Fibroblast of mammary gland (primary cell): ENCODE measurements at places on chromosomes 5 and 9.

DNA sequence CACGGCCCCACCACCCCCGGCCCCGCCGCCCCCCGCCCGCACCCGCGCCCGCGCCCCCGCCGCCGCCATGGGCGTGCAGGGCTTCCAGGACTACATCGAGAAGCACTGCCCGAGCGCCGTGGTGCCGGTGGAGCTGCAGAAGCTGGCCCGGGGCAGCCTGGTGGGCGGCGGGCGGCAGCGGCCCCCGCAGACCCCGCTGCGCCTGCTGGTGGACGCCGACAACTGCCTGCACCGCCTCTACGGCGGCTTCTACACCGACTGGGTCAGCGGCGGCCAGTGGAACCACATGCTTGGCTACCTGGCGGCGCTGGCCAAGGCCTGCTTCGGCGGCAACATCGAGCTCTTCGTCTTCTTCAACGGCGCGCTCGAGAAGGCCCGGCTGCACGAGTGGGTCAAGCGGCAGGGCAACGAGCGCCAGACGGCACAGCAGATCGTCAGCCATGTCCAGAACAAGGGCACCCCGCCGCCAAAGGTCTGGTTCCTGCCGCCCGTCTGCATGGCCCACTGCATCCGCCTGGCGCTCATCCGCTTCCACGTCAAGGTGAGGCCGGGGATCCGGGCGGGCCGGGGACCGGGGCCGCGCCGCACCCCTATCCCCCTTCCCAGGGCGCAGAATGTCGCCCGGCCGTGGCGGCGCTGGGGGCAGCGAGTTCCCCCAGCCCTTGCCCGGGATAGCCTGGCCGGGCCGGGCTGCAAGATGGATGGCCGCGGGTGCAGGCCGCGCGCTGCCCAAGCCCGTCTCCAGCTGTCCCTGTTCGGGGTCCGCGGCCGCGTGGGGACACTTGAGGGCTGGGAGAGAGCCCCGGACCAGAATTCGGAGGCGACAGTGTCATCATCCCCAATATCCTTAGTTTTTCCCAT, 594 bp downstream of the FAM120A start:
- no peak for DNase-seq

DNA sequence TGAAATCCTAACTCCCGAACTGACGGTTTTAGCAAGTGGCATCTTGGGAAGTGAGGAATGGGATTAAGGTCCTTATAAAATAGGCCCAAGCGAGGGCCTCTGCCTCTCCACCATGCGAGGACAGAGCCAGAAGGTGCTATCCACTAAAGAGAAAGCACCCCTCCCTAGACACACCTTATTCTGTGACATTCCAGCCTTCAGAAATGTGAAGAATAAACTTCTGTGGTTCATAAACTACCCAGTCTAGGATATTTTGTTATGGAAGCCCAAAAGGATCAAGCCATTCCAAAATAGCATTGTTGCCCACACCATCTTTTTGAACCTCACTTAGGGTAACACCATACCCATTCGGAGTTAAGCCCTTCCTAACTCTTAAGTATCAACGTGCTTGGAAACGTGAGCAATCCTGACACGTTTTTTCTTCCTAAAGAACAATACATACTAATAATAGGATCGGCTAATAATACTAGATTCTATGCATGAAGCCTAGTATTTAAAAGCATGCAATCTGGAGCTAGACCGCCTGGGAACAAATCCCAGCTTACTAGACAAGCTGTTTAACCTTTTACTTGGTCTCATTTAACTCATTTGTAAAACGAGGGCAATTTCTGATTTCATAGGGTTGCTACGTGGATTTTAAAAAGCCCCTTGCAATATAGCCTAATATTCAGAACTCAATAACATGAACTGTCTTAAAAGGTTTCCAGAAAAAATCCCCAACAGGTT, 1.1 kb upstream of the SMC2 start:
- DNase-seq, result peak; percentile 30

GRCh38 chr9:86321373-86321772, 32.8 kb downstream of the TUT7 start:
- DNase-seq, result peak; percentile 83

DNA sequence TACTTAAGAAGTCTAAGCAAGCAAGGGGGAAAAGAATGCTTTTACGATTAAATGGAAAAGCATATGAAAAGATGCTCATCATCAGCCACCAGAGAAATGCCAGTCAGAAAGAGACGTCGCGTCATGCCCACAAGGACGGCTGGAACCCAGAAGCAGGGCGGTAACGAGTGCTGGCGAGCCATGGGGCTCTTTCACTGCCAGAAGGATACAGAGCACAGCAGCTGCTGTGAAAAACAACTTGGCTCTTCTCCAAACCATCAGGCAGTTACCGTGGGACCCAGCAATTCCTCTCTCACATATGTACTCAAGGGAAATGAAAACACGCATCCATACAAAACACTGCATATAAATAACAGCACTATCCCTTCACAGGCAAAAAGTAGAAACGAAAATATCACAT, 95.5 kb downstream of the CAMSAP1 start:
- no peak for DNase-seq

DNA sequence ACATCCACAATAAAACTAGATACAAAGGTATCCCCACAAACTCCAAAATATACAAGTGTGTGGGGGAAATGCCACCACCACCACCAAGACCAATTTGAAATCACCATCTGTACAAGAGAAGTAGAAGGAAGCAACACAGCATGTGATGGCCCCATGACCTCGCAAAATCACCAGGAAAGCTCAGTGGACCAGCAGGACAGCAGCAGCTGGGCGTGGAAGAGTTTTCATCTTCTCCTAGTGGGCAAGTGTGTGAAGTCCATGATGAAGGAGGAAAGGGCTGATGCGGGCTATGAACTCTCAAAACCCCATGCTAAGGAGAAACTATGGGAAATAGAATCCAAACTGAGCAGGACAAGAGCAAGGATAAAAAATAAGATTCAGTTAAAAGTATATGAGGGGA, 58.1 kb downstream of the GOLPH3 start:
- DNase-seq, result no peak

DNA sequence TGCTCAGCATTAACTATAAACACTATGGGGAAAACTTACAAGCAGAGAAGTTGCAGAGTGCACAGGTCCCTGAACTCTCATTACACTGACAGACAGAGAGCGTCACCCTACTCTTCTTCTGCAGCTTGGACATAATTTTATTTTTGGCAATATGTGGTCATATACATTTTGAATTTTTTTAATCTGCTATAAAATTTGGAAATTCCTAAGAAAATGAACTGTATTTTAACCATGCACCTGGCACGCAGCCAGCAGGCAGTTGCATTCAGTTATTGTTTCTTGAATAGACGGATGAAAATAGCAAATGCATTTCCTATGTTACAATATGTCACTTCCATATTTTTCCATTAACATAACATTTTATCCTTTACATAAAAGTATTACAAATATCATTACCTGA, 100.2 kb downstream of the SLC25A46 start:
- no peak for DNase-seq

DNA sequence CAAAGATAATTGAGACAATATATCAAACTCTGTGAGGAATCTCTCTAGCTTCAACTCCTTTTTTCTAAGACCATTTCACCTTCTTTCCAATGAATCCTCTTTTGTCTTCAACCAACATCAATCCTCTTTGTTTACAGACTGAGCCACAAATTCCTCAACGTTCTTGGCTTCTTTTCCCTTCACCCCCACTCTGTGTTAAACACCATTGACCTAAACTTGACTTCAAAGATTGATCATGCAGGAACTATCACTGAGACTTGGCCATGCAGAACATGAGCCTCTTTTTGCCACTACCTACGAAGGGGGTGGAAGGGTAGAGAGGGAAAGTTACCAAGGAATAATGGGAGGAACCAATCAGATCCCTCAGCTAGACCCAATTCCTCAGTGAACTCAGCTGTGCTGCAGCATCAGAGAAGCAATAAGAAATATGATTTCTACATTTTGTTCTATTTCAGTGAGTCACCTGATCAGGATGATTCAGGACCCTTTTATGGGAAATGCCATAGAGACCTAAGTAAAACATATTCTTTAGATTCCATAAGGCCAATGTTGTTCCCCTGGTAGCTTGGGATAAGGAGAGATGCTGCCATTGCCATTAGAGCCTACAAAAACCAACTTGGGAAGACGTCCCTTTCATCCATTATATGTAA, 187.7 kb upstream of the RGMB start:
- peak; percentile 38 for DNase-seq

GRCh38 chr9:105859428-105860091, 165.2 kb downstream of the TMEM38B start:
- DNase-seq, result no peak

DNA sequence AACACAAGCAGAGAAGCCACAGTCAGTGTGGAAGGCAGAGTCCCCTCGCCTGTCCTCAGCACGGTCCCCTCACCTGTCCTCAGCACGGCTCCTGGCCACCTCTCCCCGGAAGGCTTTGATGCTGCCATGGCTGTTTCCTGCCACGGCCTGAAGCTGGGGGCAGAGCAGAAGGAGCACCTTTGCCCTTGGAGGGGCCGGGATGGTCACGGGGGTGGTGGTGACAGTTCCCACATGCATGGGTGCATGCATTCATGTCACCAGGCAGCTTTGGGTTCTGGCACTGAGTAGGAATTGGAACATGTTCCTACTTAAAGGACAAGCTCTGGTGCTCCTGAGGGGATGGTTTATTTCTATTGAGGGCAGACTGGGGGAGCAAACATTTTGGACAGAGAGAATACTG, 57.8 kb upstream of the PHYKPL start:
- no peak for DNase-seq

GRCh38 chr5:17360879-17361278, 137.2 kb upstream of the TAF11L2 start:
- no peak for DNase-seq

DNA sequence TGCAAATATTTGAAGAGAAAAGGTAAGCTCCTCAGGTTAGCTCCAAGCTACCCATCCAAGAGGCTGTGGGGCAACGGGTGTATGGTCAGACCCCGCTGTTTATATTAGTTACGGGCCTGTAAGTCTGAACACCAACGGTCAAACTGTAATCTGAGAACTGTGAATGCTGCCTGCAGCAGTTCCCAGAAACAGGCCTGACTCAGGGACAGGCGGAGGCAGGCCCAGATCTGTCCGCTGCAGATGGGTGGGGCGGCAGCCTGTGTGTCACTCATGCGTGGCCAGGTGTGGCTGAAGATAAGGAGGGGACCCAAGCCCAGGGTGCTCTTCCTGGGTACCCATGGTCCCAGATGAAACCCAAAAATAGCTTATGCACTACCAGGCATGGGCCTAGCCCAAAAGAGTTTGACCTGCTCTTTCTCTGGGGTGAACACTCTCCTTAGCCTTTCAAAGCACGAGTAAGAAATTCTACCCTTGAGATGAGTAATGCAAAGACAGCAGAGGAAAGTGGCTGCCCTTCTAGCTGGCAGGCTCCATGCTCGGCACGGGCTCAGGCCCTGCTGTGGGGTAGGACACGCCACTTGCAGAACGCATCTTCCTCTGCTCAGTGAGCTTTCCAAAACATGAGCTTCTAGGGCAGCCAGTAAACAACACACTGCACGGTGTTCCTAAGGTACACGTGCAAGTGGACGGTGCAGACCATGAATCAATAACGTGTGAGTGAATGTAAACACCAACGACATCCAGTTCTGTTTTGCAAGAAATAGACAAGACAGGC, 9.1 kb downstream of the UBAC1 start:
- DNase-seq, result peak; percentile 62

DNA sequence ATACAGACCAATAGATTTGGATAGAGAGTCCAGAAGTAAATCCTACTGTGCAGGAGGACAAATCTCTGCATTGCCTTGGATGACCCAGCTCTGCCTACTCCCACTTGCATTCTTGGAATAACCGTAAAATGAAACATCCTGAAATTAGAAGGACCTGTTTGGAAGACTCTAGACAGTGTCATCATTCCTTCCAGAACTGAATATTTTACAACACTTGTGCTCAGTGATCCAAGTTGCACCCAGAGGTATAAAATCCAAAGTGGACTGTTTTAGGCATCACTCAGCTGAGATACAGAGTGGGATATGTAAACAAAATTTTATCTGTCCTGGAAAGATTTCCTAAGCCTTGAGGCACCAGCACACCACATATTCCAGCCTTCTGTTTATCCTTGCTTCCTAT, 43.7 kb downstream of the OR2Y1 start:
- no peak for DNase-seq

DNA sequence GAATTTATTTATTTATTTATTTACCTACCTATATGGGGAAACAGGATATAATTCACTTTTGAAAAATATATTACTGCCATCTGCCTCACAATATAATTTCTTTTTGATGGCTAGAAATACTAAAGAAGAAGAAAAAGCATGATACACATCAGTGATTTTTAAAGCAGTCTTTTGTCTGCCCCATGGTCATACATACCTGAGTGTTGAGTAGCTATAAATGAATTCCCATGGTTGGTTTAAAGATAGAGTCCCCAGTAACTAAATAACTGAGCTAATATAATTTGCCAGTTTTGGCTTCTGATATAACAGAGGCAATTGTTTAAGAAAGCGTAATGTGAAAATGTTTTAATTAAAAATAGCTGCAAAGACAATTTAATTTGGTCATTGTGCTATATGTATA, 447.8 kb downstream of the PDE4D start:
- DNase-seq, result no peak

DNA sequence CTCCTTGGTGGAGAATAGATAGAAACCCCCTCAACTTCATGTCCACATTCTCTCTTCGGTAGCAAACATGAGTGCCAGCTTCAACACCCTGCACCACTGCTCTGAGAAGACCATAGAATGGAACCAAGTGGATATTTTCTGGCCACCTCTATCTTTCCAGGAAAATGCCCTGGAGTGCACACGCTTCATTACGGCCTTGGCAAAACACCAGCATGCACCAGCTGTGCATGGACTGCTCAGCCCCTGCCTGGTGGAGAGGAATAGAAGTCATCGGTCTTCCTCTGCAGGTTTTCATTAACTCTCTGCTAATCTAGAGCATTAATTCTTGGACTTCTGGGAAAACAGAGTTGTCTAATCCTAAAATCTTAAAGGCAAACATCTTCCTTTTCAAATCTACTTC, 211.6 kb upstream of the TMEM161B start:
- no peak for DNase-seq

- DNase-seq, result no peak
These were observed 116.0 kb upstream of the LMX1B start for GRCh38 chr9:126497660-126498275.

DNA sequence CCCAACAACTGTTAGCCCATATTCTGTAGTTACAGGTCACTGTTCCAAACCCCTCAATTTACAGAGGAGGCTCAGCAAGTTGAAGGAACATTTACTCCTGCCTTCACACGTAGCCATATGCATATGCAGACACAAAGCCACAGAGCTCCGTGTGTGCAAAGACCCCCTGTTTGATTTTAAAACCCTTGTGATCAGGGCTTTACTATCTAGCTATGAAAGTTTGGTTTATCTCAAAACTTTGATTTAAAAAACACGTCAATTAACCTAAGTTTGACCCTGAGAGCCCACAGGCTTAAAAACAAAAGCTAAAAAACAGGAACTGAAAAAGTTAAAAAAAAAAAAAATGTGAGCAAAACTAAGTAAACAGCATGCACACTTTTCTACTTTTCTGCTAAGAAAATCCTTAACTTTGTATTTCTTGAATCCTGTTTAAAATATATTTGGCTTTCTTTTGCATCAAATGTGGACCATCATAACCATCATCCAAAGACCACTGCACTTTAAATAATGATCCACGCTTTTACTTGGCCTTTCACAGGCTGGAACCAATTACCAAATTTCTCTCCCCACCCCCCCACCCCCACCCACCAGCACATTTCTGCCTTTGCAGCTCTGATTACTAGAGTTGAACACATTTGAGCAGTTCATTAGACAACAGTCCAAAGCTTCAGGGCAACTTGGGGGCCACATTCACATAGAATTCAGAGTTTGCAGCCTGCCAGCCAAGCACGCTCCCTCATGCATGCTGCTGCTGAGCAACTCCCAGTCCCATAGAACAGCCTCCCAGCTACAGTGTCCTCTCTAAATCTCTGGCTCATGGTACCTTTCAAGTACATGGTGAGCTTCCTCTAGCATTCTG, 128.8 kb upstream of the MAP3K1 start:
- DNase-seq, result no peak
